ENCODE measurements at places on chromosomes 2 and 18. TPM values are rescaled to one million over a fixed set of nuclear protein-coding genes. Genes with fewer than 3 reads are reported as not detected.

The TTR gene
- total RNA-seq: not detected

The RGPD3 gene
- 0.14 TPM for total RNA-seq

The PCARE gene
- not detected for total RNA-seq

The CNGA3 gene
- total RNA-seq: not detected

The ING5 gene
- 12.7 TPM for total RNA-seq

The D2HGDH gene
- 10.8 TPM for total RNA-seq

The COL5A2 gene
- 22.7 TPM for total RNA-seq

The TUBA4A gene
- total RNA-seq: 271 TPM

The SRD5A2 gene
- total RNA-seq: not detected

The SERPINB3 gene
- 0.88 TPM for total RNA-seq

The STK16 gene
- total RNA-seq: 36.5 TPM

The IL36B gene
- not detected for total RNA-seq

The CYS1 gene
- 0.20 TPM for total RNA-seq

The SLC19A3 gene
- 0.21 TPM for total RNA-seq

The NEU2 gene
- total RNA-seq: not detected

The GPD2 gene
- 55.8 TPM for total RNA-seq

The GAREM1 gene
- 2.3 TPM for total RNA-seq

The RAMP1 gene
- 4.3 TPM for total RNA-seq

The HNMT gene
- 1.2 TPM for total RNA-seq

The ELP2 gene
- total RNA-seq: 51.2 TPM

The ERMN gene
- total RNA-seq: not detected

The POTEC gene
- total RNA-seq: not detected

The TFCP2L1 gene
- total RNA-seq: 13.8 TPM

The ABCB11 gene
- not detected for total RNA-seq

The LIPG gene
- 76.3 TPM for total RNA-seq

The OTOF gene
- total RNA-seq: not detected

The SERPINB7 gene
- 190 TPM for total RNA-seq

The RAD51AP2 gene
- 0.10 TPM for total RNA-seq

The UGT1A10 gene
- not detected for total RNA-seq

The MYL1 gene
- not detected for total RNA-seq

The LINC00305 gene
- not detected for total RNA-seq

The SNORC gene
- 0.65 TPM for total RNA-seq

The SAG gene
- not detected for total RNA-seq

The RTP5 gene
- total RNA-seq: not detected

The LGALSL gene
- 21.1 TPM for total RNA-seq

The FLACC1 gene
- 0.39 TPM for total RNA-seq

The TANC1 gene
- total RNA-seq: 28.0 TPM

The TRIB2 gene
- total RNA-seq: 5.0 TPM

The SP140 gene
- 1.1 TPM for total RNA-seq

The SERPINB12 gene
- total RNA-seq: 0.07 TPM

The ERBB4 gene
- total RNA-seq: not detected

The SCG2 gene
- 0.14 TPM for total RNA-seq

The DGUOK gene
- total RNA-seq: 87.6 TPM
